ENCODE measurements at places on chromosomes 1 and 21.

DNA sequence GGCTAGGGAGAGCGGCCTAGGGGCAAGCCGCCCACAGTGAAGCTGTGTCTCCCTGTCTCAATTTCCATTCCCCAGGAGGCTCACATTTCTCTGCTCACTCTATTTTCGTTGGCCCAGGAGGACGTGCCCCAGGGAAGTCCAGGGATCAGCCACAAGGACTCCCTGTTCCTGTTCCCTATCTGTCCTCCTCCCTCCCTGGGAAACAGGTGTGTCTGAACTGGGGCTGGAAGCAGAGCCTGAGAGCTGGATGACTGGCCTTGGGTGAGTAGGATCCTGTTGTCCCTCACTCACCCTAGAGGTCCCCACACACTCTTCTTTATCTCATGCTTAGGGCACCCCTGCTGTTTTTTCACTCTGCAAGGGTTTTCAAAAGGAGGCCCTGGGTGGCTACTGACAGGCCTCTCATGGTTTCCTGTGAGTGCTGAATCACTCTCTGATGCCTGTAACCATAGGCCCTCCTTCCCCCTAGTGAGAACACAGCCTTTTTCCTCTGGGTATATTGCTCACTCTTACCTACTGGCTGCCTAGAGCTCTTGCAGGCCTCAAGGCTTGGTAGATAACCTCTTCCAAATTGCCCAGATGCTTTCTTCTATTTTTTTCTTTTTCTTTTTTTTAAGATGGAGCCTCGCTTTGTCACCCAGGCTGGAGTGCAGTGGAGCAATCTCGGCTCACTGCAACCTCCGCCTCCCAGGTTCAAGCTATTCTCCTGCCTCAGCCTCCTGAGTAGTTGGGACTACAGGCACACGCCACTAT lies 3.3 kb upstream of the UTP11 start:
- DNase-seq, result no peak

DNA sequence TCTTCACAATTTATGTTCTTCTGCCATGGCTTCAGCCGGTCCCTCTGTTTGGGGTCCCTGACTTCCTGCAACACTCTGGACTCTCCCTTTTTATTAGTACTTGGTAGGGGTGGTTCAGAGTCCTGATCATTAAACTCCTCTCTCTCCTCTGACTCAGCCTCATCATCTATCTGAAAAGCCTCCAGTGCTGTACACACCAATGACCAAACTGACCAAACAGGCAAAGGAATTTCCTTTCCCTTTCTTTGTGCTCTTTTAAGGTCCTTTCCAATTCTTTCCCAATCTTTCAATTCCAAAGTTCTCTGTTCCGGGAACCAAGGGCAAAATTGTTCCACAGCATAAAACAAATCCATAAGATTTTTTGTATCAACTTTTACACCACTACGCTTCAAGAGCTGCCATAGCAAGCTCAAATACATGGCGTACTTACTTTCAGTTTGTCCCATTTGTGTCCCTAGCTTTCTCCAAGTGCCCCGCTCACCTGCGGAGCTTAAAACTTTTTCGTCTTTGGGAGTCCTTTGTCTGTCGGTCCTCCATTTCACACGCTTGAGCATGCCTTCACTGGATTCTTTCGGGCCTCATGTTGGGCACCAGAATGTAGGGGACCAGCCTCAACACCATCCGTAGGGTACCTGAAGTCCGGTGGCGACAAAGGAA lies 9.6 kb downstream of the DAP3 start:
- DNase-seq, result peak; percentile 47

DNA sequence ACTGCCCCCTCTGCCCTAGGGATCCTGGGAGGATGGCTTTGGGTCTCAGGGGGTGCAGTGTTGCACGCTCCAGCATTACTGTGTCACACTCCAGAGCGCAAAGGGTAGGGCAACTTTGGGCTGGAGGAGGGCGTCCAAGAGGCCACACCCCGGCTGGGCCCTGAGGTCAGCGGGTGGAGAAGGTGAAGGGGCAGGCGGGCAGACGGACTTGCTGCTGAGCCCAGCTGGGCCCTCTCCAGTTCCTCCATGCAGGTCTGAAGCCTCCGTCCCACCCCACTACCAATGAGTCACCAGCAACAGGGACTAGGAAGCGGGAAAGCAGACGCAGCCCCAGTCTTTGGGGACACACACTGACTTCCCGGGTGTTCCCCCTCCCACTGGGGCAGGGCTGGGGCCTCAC lies 116.0 kb downstream of the CASZ1 start:
- DNase-seq, result peak; percentile 4

DNA sequence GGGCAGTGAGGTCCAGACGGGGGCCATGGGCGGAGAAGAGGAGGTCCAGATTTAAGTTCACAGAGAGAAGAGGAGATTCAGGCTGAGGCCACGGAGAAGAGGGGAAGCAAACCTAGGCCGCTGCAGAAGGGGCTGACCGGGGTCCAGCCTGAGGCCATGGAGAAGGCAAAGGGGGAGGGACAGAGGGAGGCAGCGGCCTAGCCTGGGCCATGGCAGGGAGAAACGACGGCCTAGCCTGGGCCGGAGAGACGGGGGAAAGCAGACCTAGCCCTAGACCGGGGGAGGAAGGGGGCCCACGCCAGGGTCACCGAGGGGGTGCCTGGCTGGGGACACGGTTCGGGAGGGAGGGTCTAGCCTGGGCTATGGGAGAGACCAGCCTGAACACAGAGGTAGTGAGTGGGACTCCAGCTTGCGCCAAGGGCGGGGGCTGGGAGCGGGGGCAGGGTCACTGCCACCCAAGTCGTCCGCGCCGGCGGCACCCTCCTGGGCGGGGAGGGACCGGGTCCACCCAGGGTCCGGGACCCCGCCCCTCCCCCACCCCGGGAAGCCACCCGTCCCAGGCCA lies 459 bp downstream of the CAPZB start:
- no peak for DNase-seq

DNA sequence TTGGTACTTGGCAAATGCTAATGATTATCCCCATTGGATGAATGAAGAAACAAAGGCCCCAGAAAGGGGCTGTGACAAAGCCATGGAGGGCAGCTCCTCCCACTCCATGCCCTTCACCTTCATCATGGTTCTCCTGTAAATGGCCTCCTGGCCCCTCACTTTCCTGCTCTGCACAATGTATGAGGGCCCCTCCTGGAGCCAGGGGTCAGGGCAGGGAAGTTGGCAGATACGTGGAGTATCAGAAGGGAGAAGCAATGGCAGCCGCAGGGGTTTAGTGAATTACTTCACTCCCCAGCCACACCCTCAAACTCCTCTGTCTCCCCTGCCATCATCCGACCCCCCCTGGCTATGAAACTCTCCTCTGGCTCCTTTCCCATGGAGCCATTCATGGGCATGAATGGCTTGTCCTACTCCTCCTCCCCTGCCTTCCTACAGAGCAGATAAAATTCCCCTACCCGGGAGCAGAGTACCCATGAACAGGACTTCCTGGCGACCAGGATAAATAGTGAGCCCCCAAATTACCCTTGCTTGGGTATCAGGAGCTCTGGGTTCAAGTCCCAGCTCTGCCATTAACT lies 86.3 kb downstream of the CAMK2N1 start:
- DNase-seq, result no peak

DNA sequence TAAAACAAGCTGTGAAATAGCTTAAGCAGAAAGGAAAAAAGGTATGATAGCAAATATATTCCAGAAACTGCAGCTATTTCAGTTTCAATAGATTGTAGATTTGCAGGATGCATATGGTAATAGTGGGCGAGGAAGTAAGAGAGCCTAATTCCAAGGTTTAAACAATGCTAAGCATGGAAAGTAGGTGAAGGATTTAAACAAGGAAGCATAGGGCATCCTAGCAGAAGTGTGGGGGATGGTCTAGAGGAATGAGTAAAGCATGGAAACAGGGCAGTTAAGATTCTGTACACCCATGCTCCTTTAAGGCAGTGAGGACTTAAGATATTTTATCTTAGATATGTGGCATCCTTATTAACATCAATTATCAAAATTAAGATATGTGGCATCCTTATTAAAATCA lies 2.6 kb downstream of the IVNS1ABP start:
- peak; percentile 11 for DNase-seq

DNA sequence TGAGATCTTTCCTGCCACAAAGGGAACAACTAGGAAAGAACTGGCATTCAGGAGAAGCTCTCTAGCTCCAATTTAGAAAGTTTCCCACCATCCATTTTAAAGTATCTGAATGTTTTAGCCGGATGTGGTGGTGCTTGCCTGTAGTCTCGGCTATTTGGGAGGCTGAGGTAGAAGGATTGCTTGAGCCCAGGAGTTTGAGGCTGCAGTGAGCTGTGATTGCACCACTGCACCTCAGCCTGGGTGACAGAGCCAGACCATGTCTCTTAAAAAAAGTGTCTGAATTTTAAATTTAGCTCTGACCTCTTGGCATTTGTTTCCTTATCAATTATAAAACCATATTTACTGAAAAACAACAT lies 67.2 kb downstream of the RPAP2 start:
- DNase-seq, result no peak

DNA sequence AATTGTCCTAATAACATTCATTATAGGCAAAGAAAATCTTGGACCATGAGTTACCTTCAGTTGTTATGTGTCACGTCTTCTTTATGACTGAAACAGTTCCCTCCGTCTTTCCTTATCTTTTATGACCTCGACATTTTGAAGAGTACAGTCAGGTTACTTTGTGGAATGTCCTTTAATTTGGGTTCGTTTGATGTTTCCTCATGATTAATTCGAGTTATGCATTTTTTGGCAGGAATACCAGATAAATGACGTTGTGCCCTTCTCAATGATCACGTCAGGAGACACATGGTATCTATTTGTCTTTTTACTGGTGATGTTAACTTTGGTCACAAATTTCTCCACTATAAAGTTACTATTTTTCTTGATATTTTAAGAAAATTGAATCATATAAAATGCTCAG lies 17.3 kb upstream of the KLF17 start:
- no peak for DNase-seq

GRCh38 chr1:238606457-238606856 lies 715.7 kb upstream of the ZP4 start:
- DNase-seq, result no peak

DNA sequence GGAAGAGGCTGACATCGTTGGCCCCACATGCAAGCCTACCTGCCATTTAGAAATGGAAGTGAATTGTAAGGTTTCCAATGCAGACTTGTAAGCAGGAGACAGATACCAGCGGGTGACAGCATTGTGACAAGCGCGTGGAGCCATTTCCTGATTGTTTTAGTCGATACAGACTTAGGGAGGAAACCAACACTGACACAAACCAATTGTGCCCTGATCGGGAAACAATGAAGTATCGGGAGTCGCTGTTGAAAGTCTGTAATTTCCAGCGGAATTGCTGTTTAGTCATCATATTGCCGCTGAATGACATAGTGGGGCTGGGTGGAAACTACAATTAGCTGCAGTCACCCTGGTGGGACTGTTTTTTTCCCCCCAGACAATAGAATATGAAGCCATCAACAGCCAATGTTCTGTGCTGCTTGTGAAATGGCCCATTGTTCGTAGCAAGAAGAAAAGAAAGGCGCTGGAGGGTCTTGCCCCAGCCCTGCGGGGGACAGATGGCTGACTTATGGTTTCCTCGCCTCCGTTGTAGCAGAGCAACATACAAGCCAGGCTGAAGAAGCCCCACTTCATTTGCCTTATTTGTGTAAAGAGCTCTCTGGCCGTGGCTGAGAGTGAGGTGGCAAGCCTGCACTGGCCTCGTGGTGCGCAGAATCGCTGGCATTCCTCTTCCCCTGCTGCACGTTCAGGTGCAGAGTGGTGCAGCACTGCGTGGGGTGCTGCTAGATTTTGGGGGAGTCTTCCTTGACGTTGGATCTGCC lies 462.7 kb downstream of the CAMTA1 start:
- no peak for DNase-seq

DNA sequence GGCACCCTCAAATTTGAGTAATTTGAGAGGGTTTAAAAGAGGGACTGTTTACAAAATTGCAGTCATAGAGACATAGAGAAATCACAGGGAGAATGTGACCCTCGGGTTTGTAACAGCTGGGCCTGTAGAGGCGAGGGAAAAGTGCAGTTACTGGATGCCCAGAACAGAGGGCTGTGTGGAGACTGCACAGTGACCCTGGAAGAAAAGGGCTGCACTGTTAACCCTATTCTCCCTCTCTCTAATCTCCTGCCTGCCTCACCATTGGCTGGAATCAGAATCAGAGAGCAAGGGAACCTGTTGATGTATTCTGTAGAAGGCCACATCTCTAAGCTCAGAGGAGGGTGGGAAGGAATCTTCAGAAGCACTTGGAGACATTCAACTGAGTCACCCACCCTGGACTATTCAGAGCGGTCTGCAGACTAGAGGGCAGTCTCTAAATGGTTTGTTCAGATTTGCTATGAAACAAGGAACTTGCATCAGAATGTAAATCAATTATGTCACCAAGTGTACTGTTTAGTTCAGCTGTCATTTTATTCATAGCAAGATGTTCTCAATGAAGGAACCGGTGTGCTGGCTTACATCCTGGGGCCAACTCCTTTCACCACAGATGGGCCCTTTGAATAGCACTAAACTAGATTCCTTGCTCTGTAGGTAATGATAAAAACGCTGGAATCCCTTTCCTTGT lies 132.2 kb upstream of the HOOK1 start:
- no peak for DNase-seq

DNA sequence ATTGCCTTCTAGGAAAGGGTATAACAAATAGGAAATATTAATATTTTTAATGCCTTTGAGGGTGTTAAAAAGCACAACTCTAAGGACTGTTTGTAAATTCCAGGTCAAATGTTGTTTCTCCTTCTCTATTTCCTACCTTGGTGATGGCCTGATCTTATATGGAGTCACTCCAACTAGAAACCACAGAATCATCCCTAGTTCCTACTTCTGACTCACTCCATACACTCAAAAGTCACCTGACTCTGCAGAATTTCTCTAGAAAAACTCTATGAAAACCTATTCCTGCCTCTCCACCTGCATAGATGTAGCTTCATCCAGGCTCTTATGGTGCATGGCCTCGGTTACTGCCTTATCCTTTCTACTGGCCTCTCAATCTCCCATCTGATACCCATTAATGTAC lies 14.5 kb downstream of the RGS4 start:
- DNase-seq, result no peak

- DNase-seq, result no peak
Observed at GRCh38 chr1:30283199-30283962, 440.0 kb downstream of the MATN1 start.

DNA sequence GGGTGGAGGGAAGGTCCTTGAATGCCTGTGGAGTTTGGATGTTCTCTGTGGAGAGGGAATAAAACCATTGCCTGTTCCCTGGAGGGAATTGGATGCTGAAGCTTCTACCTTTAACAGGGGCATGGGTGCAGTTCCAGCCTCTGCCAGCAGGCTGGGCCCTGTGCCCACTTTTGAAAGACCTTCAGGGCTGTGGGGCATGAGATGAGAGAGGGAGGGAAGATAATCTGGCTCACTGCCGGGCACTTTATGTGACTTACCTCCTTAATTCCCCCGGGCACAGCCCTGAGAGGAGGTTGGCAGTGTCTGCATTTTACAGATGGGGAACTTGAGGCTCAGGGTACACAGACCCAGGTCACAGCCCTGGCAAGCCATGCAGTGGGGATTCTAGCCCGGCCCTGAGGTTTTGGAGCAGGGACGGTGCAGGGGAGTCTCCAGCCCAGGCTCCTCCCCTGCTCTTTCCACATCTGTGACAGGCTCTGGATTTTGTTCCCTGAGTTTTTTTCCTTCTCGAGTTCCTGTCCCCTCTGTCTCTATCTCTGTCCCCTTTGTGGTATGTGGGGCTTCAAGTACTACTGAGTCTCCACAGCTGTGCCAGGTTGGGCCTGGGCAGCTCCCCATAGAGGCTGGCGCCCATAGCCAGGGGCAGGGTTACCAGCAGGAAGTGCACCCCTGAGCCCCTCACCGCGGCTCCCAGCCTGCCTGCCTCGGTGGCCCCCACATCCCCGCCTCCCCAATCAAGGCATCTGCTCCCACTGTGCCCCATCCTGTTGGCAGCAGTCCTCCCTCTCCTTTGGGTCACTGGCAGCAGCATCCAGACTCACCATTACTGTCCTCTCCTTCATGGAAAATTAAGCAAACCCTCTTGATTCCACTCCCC lies 14.0 kb upstream of the THEMIS2 start:
- DNase-seq, result peak; percentile 75
